ENCODE measurements at places on chromosomes 7 and 10.

- no peaks in the 10 kb centered on the region for H3K36me3 ChIP-seq
- H3K27ac ChIP-seq, result no peak overlapping the region
- peaks cover 5% of the 10 kb centered on the region for H3K27me3 ChIP-seq
- H3K4me3 ChIP-seq, result no peak overlapping the region
Measured at GRCh38 chr10:15744217-15744865, 24.6 kb upstream of the ITGA8 start.

GRCh38 chr7:18547509-18548187 is 52.1 kb downstream of the HDAC9 start:
- no peaks in the 10 kb centered on the region for H3K36me3 ChIP-seq
- no peaks in the 10 kb centered on the region for H3K27me3 ChIP-seq
- no peak overlapping the region for H3K27ac ChIP-seq
- no peak for DNase-seq
- no peak overlapping the region for H3K4me3 ChIP-seq

DNA sequence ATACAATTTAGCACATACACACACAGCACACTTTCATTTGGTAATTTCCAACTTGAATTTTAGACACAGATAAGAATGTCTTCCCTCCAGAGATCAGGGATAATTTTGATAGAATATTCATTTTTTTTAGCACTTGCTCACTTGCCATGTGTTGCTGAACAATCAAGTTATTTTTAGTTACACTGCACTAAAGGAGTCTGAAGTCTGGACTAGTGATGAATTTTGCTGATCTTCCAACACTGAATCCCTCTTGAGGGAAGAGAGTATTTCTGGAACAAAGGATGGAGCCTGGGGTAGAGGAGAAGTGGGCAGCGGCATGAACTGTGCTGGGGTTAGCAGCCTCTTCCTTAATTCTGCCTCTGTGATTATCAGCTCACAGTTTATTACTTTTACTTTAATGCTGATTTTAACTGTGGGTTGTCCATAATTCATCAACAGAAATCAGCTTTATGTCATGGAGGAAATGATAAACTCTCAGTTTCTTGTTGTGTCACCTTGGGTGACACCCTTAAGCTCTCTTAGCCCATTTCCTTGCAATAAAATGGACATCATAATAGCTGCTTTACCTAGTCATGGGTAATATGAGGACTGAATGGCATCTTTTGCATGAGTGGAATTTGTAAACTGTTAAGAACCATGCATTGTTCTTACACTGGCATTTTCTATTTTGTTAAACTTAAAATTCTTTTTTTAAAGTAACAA is 32.1 kb downstream of the SGPL1 start:
- H3K4me1 ChIP-seq, result peaks cover 60% of the 10 kb centered on the region
- H3K4me3 ChIP-seq, result no peak overlapping the region
- no peak for DNase-seq
- no peak overlapping the region for H3K27ac ChIP-seq
- H3K36me3 ChIP-seq, result peaks cover 18% of the 10 kb centered on the region
- no peaks in the 10 kb centered on the region for H3K27me3 ChIP-seq

- no peaks in the 10 kb centered on the region for H3K4me1 ChIP-seq
- H3K4me3 ChIP-seq, result no peak overlapping the region
- H3K27ac ChIP-seq, result no peak overlapping the region
- DNase-seq, result no peak
- H3K27me3 ChIP-seq, result no peaks in the 10 kb centered on the region
Measured at GRCh38 chr7:37833818-37834146, 14.6 kb upstream of the NME8 start.

GRCh38 chr10:28633750-28634149 is 43.6 kb upstream of the BAMBI start:
- H3K27ac ChIP-seq, result no peak overlapping the region
- H3K27me3 ChIP-seq, result no peaks in the 10 kb centered on the region
- no peaks in the 10 kb centered on the region for H3K36me3 ChIP-seq
- DNase-seq, result peak; percentile 9
- H3K4me3 ChIP-seq, result no peak overlapping the region
- H3K4me1 ChIP-seq, result 0 out of 2 replicates have a peak, but pooled peaks cover under 1% of the 10 kb centered on the region
